SW480 (cell line): ENCODE measurements at places on chromosomes 7 and 10.

GRCh38 chr10:71476228-71477011 lies 79.7 kb downstream of the CDH23 start:
- DNase-seq: no peak

- DNase-seq: no peak
Measured at GRCh38 chr10:131698232-131698631, 202.6 kb upstream of the PPP2R2D start.

- no peak for DNase-seq
Measured at GRCh38 chr10:122702275-122702674, 2.6 kb upstream of the C10orf120 start.

GRCh38 chr10:29185050-29185449 lies 103.8 kb upstream of the LYZL1 start:
- DNase-seq: no peak

DNA sequence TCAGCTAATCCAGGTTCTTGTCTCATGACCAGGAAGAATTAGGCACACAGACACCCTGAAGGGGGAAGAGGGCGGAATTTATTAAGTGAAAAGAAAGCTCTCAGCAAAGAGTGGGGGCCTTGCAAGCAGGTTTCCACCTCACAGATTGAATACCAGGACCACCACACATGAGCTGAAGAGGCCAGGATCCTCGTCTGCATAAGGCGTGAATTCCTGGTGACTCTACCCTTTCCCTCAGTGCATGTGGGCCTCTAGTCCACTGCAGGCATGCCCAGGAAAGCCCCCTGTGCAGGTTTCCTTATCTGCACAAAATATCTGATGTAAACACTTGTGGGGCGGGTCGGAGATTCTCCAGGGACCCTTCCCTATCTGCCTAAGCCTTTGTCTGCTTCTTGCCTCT lies 782.1 kb upstream of the LRRN3 start:
- DNase-seq: no peak
